ENCODE measurements at places on chromosomes 4 and X. TPM values are rescaled to one million over a fixed set of nuclear protein-coding genes. Genes with fewer than 3 reads are reported as not detected.

The FNIP2 gene
- 10.1 TPM for total RNA-seq

The SCML1 gene
- total RNA-seq, result 32.6 TPM

GRCh38 chr4:153629776-153630175, 54.3 kb upstream of the TLR2 start:
- H3K27ac ChIP-seq, result peak overlapping the region; percentile 58
- H3K4me1 ChIP-seq, result no peaks in the 10 kb centered on the region
- no peaks in the 10 kb centered on the region for H3K27me3 ChIP-seq
- DNase-seq, result no peak
- H3K4me3 ChIP-seq, result no peak overlapping the region

- no peak overlapping the region for H3K27ac ChIP-seq
- H3K4me1 ChIP-seq, result peaks cover 7% of the 10 kb centered on the region
- DNase-seq, result no peak
- no peak overlapping the region for H3K4me3 ChIP-seq
These were observed 12.3 kb upstream of the CLTRN start for GRCh38 chrX:15676886-15677285.

DNA sequence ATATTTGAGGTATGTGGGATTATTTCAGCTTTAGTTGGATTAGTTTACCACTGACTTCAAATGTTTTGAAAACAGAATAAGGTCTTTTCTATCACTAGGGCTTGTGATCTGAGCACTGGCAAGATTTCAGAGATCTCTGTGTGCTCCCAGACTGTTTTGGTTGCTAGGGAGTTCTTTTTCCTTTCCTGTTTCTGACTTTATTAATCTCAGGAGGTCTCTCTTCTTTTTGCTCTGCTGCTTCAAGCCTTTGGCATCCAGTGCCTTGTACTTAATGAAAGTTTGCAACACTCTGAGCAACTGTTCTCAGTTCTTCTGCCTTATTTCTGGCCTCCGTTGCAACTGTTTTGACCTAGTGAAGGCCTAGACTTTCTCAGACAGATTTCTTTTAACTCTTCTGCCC, 32.1 kb upstream of the PAQR3 start:
- no peaks in the 10 kb centered on the region for H3K27me3 ChIP-seq
- DNase-seq, result no peak
- no peaks in the 10 kb centered on the region for H3K4me1 ChIP-seq
- no peak overlapping the region for H3K4me3 ChIP-seq
- no peak overlapping the region for H3K27ac ChIP-seq

DNA sequence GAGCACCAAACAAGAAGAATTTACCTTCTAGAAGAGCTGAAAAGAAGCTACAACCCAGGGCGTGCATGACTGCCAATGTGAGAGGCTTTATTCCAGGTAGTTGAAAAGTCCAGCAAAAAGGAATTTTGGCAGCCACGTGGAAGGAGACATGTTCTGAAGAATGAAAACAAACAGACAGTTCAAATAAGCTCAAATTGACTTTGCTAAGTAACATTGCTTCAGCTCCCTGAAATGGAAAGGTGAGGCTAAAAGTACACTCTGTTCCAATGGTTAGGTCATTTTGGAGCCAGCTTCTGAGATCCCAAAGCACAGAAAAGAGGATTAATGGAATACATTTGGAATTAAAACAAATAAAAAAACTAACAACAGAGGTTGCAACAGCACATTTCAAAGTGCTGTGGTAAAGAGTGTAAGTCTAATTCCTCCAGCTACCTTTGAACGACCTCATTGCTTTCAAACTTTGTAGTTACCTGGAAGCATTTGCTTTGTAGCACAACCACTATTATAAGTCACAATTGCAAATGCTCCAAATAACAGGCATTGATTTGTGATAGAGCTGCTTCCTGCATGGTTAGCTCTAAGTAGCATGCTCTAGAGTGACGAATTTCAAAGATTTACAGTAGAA, 405.3 kb upstream of the EDA2R start:
- H3K27me3 ChIP-seq, result no peaks in the 10 kb centered on the region
- H3K27ac ChIP-seq, result no peak overlapping the region
- H3K4me3 ChIP-seq, result no peak overlapping the region
- H3K4me1 ChIP-seq, result no peaks in the 10 kb centered on the region
- no peak for DNase-seq

DNA sequence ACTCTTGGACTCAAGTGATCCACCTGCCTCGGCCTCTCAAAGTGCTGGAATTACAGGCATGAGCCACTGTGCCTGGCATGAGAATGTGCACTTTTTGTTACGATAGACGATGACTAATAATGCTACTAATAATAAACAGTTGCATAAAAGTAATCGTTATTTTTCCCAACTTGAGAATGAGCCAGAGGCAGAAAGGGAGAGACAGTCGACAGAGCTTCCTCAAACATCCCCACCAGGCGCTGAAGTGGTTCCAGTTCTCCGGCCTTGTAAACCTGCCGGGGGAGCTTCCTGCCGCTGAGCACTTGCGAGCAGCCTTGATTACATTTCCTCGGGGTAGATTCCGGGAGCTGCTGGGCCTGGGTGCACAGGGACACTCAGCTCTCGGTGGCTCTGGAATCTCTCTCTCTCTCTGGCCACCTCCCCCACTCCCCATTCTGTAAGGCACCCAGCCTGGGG, 8.9 kb upstream of the HTRA3 start:
- H3K27me3 ChIP-seq, result no peaks in the 10 kb centered on the region
- H3K4me3 ChIP-seq, result no peak overlapping the region
- DNase-seq, result no peak
- H3K27ac ChIP-seq, result no peak overlapping the region
- no peaks in the 10 kb centered on the region for H3K4me1 ChIP-seq
- H3K36me3 ChIP-seq, result no peaks in the 10 kb centered on the region

DNA sequence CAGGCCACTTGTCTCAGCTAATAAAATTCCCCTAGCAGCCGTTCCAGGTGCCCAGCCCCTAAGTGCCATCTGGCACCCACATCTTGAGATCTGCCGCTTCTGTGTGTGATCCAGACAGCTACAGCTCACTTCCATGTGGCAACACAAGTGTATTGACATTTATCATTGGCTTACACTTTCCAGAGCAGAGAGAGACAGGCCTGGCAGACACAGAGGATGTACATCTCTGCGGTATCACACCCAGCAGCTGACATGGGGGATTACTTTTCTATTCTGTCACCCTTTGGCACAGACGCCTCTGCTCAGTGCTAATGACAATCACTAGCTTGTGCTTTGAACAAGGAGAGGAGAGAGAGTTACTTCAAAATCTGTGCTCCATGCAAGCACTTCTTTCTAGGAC, 195.9 kb downstream of the KDR start:
- no peak overlapping the region for H3K27ac ChIP-seq
- no peaks in the 10 kb centered on the region for H3K36me3 ChIP-seq
- H3K4me1 ChIP-seq, result no peaks in the 10 kb centered on the region

DNA sequence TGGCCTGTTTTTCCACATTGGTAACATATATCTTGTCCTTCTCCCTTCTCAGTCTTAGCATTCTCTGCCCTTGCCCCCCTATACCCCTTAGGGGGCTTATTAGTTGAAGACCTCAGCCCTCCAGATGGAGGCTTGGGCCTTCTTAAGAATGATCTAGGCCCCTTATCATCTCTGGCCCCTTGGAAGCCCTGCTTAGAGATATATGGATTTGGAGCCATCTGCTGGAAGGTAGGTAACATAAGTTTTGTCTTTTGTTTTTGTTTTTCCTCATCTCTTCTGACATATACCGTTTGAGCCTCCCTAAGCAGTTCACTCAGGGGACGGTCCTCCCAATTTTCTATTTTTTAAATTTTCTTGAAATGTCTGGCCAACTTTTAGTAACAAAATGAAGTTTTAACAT, 48.3 kb upstream of the NAP1L2 start:
- no peaks in the 10 kb centered on the region for H3K4me1 ChIP-seq
- no peak for DNase-seq
- H3K4me3 ChIP-seq, result no peak overlapping the region
- H3K27ac ChIP-seq, result no peak overlapping the region
- no peaks in the 10 kb centered on the region for H3K36me3 ChIP-seq
- no peaks in the 10 kb centered on the region for H3K27me3 ChIP-seq

DNA sequence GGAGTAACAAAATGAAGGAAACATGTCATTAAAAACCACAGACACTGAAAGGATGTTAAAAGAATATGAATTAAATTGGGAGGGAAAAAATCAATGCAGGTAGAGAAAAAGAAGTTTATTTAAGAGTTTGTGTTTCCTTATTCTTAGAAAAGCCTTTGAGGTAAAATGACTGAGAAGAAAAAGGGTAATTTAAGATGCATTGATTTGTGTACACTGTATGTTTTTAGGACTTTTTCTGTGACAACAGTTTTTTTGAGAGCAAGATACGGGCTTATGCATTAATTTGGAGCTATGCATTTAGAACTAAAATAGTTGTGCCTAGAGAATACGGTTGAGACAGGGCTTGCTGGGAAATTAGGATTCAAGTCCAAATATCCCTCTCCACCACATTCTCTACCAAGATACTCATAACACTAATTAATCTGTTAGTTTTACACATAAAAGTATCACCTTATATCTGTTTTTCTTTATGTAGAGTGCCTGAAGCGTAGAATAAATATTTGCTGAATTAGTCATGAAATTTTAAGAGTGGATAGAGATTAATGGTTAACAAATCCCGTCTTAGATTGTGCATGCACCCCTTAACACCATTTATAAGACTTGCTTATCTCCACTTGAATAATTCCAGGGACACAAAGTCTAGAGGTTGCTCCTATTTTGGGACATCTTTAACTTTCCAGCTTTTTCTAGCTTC, 232.5 kb downstream of the PCDH7 start:
- no peaks in the 10 kb centered on the region for H3K27me3 ChIP-seq
- H3K27ac ChIP-seq, result no peak overlapping the region
- H3K4me1 ChIP-seq, result no peaks in the 10 kb centered on the region
- H3K36me3 ChIP-seq, result no peaks in the 10 kb centered on the region
- no peak overlapping the region for H3K4me3 ChIP-seq
- no peak for DNase-seq

DNA sequence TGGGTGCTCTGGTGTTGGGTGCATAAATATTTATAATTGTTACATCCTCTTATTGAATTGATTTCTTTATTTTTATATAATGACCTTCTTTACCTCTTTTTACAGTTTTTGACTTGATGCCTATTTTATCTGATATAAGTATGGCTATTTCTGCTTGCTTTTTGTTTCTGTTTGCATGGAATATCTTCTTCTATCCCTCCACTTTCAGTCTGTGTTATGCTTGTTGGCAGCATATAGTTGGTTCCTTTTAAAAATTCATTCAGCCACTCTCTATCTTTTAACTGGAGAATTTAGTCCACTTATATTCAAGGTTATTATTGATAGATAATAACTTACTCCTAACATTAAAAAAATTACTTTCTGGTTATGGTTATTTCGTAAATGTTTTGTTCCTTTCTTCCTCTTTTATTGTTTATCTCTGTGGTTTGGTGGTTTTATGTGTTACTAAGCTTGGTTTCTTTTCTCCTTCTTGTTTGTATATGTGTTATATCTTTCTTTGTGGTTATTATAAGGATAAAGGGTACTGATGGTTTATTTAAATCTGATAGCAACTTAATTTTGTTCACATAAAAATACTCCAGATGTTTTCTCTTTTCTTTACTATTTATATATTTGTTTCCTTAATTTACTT, 69.5 kb downstream of the IL15 start:
- peaks cover 28% of the 10 kb centered on the region for H3K4me1 ChIP-seq
- H3K36me3 ChIP-seq, result no peaks in the 10 kb centered on the region
- H3K27me3 ChIP-seq, result no peaks in the 10 kb centered on the region
- no peak for DNase-seq
- H3K4me3 ChIP-seq, result no peak overlapping the region

DNA sequence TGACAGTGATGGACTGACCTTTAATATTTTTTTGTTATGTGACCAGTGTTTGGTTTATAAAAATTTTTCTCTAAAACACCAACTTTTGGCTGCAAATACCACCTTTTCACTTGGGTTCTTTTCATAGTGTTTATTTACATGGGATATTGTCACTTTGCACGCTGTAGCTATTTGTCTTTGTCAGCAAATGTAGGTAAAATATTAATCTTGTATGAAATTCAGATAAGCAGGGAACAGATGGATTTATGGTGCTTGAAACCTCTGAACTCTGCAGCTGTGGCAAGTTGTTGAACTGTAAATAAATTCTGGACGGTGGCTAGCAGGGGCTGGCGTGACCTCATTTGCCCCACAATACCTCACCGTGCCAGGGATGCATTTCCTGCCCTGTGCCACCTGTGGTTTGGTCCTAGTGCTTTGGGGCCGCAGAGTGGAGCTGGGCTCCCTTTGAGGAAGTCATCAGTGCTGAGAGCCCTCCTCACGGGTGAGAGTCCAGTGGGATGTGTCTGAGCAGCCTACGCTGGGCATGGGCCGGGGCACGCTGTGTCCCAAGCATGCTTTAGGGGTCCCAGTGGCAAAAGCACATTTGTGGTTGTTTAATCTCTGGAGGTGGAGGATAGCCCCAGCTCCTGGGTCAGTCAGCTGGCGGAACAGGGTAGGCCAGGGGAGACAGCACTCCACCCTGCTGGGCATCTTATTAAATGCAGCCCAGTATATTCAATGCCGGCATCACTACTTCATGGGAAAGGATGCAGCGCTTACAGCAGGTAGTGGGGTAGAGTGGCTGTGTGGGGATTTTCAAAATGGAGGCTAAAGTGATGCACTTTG, 108.6 kb downstream of the TBL1X start:
- H3K27ac ChIP-seq, result no peak overlapping the region
- no peaks in the 10 kb centered on the region for H3K36me3 ChIP-seq
- H3K4me3 ChIP-seq, result no peak overlapping the region
- DNase-seq, result no peak

DNA sequence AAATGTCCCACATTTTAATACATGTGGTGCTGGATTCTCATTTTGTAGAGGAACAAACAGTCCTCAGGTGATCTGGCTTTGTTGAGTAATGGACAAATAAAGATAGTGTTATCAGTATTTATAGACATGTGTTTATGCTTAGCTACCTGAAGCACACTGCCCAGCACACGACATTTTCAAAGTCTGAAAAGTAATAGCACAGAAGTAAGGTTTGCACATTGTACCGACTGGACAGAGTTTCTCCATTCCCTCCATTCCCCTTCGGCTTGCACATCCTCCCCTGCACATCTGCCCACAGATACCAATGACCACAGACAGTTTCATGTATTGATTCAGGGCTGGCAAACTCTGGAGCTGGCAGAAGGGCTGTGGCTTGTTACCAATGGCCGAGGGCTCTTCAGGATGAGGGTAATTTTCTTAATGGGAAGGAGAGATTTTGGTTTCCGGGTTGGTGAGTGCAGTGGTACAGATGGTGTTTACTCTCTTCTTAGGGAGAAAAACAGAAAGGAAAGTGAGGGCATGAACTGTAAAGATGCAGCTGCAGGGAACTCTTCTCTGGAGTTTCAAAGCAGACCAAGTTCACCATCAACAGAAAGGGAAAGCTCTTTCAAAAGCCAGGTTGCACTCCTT, 2.3 kb downstream of the GRPR start:
- H3K36me3 ChIP-seq, result no peaks in the 10 kb centered on the region
- H3K27ac ChIP-seq, result no peak overlapping the region
- H3K4me3 ChIP-seq, result no peak overlapping the region
- peaks cover 4% of the 10 kb centered on the region for H3K4me1 ChIP-seq
- DNase-seq, result no peak

Data from naive thymus-derived CD8-positive, alpha-beta T cell (primary cell).